Mammary epithelial cell (primary cell): ENCODE measurements at places on chromosomes 12 and 14. TPM values are rescaled to one million over a fixed set of nuclear protein-coding genes. Genes with fewer than 3 reads are reported as not detected.

NXPH4 gene
- total RNA-seq: 4.7 and 5.3 TPM in 2 replicates

SLCO1A2 gene
- total RNA-seq: not detected

SLC10A1 gene
- not detected for total RNA-seq

RAN gene
- total RNA-seq: 537 TPM

GALNT8 gene
- total RNA-seq: not detected in 2 replicates

STAC3 gene
- total RNA-seq: 1.2 and 3.4 TPM in 2 replicates
